Activated T-cell treated with anti-CD3 and anti-CD28 coated beads, Interleukin-2, amount 50 U/mL, for 24 hours (primary cell): ENCODE measurements at places on chromosomes 1 and 21.

DNA sequence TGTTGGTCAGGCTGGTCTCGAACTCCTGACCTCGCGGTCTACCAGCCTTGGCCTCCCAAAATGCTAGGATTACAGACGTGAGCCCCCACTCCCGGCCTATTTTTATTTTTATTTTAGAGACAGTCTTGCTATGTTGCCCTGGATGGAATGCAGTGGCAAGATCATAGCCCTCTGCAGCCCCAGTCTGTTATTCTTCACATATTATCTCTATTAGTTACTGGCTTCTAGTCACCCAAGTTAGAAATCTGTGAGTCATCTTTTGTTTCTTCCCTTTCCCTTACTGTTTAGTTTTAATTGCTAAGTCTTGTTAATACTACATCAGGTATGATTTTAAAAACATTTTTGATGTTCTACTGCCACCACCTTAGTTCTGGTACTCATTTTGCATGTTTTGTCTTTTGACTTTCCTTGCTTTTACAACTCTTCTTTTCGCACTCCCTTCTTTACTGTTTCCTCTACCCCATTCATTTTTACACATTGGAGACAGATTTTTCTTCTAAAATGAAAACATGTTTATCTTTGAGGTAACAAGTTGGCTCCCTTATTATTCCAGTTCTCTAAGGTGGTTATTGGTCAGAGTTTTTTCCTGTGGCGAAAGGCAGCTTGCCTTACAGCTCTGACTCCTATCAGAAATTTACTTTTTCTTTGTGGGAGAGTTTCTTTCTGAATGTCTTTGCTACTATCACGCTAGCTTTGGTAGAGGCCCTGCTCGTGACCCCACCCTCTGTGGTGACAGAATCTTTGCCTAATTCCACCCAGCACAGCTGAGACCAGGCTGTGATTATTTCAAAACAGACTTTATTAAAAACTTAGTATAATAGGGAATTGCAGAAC is 19.5 kb downstream of the ZMYM4 start:
- no peak for DNase-seq

DNA sequence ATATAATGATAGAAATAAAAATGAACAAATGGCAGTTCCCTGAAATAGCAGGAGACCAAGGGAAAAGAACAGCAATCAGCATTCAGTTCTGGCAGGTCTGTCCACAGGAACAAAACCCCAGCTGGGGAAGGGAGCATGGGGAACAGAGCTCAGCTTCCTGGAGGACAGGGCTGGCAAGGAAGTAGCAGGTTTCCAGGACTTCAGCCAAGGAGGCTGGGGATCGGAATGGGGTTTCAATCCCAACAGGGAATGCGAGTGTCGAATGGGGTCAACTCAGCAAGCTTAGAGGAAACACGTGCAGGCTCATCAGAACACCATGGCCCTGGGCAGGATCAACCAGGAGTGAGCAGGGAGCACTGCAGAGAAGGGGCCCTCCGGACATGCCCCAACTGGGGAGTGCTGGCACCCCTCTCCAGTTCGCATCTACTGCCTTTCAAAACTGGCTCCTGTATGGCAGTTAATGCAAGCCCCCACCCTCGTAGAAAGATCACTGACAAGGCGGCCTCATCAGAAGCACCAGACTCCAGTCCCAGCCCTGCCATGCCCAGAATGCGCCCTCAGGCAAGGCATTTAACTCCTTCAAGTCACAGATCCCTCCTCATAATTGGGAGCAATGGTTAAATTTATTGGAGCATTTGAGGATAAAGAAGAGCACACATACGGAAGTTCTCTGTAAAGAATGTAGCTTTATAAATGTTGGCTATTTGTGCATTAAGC is 72.4 kb downstream of the SEC16B start:
- DNase-seq: no peak

GRCh38 chr1:168116327-168116799 is 20.4 kb downstream of the GPR161 start:
- DNase-seq: no peak

DNA sequence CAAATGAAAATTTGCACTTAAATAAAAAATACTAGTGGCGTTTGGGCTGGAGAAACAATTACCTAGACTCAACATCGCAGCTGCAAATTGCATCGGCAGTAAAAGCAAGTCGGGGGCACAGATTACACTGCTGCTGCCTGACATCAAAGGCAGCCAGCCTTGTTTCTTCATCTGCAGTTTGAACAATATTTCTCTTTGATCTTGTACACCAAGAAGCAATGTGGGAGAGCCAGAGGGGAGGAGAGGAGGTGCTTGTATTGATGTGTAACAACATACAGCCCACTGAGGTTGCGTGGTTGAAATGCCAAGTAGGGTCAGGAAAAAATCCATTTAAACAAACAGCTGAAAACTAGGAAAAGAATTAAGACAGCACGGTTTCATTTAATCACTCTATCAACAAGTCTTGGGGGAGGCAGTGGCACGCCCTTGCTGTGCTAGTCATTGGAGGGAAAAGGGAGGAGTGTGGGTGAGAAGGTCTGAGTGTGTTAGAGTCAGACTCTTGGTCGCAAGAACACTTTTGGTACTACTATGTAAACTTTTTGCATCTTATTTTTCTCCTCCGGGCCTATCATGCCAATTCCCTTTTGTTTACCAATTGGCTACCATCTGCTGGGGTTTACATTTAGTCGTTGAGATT is 456.5 kb downstream of the OMA1 start:
- DNase-seq: no peak

DNA sequence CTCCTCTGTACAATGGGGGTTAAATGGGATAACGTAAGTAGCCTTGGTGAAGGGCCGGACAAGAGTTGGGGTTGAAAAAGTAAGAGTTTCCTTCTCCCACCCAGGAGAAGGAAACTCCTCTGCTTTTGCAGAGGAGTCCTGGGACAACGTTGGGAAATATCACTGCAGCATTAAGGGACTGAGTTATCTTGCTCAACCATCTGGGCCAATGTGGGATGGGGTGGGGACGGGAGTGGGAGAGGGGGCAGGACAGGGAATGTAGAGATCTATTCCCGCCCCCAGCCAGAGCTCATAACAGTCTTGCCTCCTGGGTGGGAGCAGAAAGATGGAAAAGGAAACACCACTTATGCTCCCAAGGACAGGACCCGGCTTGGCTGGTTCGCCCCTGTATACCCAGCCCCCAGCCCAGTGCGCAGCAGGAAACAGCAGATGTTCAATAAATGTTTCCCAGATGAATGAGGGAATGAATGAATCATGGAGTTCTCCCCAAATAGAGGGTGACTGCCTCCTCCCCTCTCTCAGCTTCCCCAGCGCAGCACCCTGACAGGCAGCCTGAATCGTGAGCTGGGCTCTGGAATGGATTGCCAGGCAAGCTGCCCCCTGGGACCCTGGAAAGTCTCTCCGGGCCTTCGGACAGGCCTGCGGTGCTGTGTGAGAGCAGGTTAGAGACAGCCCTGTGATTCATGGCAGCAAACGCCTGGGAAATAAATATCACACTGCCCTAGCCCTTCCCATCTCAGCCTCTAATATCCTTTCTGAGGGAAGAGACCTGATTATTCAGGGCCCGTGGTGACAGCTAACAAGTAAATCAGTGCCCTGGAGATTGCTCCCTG is 24.8 kb downstream of the FBXO2 start:
- no peak for DNase-seq
